Cerebellum (tissue), 4 donors: ENCODE measurements at places on chromosomes 2 and 18. TPM values are rescaled to one million over a fixed set of nuclear protein-coding genes. Genes with fewer than 3 reads are reported as not detected.

GPR39 gene
- 4.3 TPM for total RNA-seq

RUFY4 gene
- not detected for total RNA-seq

POLE4 gene
- 13.6 TPM for total RNA-seq

ANKRD30BL gene
- 33.8 TPM for total RNA-seq

KIF3C gene
- total RNA-seq = 68.1 TPM

RMDN2 gene
- 14.3 TPM for total RNA-seq

IL1B gene
- 1.1 TPM for total RNA-seq

DNA sequence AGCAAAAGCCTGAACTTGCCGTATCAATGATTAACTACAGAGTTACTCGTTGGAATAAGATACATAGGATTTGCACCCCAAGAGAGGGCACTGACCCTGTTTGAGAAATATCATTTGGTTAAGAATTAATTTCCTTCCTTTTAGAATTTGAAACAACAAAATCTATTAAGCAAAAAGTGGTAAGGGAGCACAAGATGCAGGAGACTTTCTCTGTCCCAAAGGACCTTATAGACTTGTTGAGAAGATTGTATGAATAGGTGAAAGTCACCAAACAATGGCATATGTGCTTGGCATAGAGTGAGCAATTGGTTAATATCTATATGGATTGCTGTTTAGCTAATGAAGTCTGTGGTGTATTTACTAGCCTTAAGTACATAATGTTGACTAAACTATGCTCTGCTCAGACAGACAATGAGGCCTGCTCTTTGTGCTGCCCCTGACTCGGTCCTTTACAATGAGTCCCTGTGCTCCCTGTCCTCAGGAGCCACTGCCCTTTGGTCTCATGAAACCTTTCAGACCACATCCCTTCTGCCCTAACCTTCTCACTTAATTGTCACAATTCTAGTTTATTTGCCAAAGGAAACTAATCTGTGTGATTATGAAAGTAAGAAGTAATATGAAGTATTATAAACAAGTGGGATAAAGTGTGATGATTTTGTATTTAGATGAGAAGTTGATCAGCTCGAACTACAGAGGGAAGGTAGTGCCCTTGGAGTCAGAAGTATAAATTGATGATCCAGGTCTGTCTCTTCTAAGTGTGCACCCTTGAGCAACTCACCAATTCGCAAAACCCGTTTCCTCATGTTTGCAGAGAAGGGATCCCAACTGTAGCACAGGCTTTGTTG is 21.2 kb upstream of the HNMT start:
- DNase-seq = no peak

DNA sequence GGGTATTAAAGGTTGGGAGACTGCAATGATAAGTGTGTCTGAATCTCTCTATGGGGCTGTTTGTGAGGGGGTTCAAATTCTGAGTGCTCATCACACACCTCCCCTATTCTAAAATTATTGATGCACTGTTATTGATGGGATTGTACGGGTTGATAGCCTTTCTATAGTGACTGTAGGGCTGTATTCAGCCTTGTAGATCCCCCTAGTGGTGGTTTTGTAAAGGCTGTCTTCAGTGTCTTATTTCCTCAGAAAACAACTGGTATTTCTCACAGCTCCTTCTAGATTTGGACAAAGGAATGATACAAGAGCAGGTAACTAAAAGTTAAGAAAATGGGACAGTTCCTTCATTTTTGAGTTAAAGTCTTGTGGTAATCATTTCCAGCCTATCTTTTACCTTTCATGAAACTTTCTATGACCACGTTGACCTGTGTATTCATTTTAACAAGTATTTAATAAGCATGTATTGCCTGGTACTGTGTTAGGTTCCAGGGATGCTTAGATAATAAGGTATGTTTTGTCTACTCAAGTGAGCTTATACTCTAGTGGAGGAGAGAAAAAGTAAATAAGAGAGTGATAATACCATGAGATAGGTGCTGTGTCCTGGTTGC is 21.2 kb downstream of the SMAD4 start:
- DNase-seq = peak; percentile 45

- no peak for DNase-seq
These were observed 128.6 kb downstream of the BIRC6 start for GRCh38 chr2:32485399-32485798.

GRCh38 chr2:16244966-16245320 is 304.6 kb downstream of the MYCN start:
- DNase-seq = no peak

GRCh38 chr2:215882689-215883088 is 130.7 kb downstream of the MREG start:
- no peak for DNase-seq

DNA sequence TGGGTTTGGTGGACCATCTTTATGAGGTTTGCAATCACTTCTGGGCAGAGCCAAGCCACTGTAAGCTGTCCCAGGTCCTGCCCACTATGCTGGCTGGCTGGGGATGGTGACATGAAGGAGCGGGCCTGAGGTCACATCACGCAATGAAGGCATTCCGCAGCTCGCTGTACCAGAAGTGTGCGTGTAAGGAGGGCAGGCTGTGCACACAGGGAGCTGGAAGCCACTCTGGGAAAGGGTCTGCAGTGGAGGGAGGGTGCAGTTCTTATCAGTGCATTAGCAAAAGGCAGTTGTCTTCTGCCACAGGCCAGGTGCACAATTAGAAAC is 16.7 kb upstream of the OTOS start:
- DNase-seq = no peak

DNA sequence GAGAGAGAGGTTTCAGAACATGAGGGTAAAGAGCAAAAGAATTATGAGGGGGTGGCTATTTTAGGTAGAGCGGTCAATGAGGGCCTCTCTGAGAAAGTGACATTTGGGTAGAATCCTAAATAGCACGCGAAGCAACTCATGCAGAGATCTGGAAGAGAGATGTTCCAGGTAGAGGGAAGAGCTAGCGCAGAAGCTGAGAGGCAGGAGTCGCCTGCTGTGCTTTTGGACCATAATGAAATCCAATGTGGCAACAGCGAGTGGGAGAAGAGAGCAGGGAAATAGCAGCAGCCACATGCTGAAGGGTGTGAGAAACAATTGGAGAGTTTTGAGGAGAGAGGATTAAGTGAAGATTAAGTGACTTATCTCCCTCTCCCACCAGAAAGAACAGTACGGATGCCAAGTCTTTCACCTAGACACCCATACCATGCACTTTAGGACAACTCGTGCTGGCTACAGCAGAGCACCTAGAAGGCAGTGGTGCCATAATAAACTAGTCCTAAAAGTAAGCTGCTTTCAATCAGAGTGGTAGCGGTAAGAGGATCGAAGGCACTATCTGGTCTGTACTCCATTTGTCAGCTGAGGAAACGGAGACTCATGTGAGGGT is 129.7 kb downstream of the LRP2 start:
- DNase-seq = peak; percentile 80

DNA sequence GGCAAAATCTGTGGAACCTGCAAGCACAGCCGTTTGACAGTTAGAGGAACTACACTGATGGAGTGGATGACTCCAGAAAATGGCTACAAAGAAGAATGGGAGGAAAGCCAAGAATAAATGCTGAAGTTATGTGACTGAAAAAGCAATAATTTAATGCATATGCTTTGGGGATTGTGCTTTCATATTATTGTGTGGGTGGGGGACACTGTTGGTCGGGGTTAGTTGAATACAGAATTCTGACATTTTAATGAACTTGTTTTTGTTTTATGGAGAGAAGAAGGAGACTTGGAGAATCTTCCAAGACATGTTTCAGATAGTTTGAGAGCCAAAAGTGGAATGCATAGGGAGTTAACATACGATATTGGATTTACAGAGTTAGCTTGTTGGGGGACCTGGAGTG is 68.5 kb downstream of the NRP2 start:
- no peak for DNase-seq

DNA sequence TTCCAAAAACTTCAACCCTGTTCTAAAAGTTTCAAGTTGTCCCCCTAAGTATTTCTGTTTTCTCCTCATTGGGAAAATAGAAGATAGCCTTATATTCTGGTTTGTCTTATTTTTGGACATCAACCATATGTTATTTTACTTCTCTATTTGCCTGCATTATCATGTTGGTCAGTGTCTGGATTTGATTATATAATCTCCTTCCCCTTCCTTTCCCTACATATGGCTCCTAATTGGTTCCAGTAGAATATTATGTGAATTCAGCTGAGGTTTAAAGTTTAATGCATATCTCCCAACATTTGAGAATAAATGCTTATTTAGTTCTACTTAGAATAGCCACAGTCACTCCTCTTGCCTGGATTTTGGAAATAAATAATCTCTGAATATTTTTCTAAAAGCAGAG is 66.9 kb downstream of the OXER1 start:
- DNase-seq = no peak

DNA sequence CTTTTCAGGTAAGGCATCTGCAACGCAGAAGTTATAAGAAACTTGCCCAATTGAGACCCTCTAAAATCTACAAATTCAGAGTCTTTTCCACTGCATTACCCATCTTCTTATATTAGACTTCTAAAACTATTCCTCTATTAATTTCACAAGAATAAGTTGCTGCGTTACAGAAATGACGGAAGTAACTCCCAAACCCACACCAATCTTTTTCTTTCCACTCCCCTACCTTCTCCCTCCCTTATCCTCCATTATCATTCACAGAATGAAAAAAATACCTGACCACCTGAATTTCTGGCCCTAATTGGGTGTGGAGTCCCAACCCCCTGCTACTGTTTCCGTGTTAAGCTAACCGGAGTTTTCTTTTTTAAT is 689 bp downstream of the RPRD1A start:
- DNase-seq = no peak

DNA sequence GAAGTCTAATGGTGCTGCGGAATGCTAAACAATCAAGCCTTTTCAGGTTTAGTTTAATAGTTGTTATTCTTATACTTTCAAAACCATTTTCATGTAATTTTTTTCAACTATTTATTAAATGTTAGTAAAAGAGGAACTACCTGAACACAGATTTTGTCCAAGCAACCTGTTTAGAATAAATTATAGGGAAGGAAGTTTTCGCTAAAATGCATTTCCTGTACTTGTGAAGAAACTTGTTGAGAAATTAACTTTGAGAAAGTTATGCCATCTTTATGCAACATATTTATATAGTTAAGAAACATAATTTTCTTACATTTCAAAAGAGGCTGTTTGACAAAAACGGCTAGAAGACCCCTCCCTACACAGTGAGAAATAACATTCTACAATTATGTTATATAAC is 16.6 kb downstream of the MAP4K4 start:
- no peak for DNase-seq

GRCh38 chr2:213766062-213766461 is 481.8 kb downstream of the SPAG16 start:
- no peak for DNase-seq
